ENCODE measurements at places on chromosomes 2 and 18.

DNA sequence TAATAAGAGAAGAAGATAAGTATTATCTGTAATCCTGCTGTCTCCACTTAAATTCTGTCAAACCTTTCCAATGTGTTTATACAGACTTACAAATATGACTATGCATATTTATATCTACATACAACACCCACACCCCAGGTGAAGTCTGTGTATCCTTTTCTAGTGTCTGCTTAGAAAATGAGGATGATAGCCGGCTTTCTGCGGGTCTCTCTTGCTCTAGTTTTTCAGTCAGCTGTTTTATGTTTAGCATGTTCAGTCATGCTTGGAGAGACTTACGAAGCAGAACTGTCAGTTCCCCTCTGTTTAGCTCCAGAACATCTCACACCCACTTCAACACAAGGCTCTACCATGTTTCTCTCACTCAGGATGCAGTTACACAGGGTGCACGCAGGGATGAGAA, 137.3 kb upstream of the NFATC1 start:
- DNase-seq, result no peak

- no peak for DNase-seq
Measured at GRCh38 chr18:11046140-11046539, 103.2 kb downstream of the PIEZO2 start.

- no peak for DNase-seq
Measured at GRCh38 chr2:215567504-215567903, 131.6 kb upstream of the FN1 start.

- no peak for DNase-seq
Measured at GRCh38 chr2:235088496-235088921, 136.7 kb downstream of the SH3BP4 start.

DNA sequence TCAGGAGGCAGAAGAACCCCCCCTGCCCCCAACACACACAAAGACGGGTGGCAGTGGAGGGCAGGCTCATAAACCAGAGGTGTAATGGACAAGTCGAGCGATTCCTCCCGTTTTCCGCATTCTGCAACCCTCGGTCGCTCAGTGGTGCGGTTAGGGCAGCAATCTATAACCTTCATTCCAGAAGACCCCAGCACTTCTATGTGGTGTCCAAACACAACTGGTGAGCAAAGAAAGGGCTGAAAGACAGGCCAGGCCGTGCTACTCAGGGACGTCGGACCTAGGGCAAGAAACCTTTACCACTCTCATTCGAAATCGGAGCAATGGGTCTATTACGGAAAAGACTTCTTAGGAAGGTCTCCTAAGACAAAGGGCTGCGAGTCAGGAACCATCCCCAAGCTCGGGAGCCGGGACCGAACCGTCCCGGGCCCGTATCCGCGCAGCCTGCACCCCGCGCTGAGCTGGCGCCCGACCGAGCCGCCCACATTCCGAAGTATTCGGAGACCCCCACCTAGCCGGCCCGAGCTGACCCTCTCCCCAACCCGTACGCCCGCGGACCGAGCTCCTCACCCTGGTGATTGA, 568 bp downstream of the ARL5A start:
- DNase-seq, result peak; percentile 65

DNA sequence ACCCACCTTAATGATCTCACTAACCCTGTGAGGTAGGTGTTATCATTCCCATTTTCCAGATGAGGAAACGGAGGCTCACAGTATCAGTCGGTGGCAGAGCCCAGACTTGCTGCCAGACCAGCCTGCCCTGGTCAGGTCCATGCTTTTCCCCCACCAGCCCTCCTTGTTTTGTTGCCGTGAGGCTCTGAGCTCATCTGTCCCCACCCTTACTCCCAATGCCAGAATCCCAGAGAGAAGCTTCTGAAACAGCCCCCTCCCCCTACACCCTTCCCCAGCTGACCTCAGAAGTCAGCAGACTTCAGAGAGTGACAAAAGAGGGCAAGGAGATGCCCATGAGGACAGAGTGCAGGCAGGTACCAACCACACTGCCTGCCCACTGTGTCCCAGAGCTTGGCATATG, 20.8 kb upstream of the TNS1 start:
- DNase-seq, result peak; percentile 10

DNA sequence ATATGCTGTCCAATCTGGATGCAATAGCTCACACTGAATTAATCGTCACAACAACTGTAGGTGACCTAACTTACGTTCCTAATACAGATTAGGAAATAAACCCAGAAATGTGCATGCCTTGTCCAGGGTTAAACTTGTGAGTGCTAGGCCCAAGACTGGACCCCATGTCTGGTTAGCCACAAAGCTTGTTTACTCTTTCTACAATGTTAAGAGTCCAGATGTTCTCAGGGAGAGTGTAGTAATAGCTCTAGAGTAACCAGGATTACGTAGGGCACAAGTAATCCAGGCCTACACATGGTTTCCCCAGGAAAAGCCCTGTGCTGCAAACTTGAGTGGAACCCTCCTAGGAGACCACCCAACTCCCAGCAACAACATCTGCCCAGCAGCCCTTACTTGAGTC, 26.2 kb downstream of the TRIB2 start:
- no peak for DNase-seq

DNA sequence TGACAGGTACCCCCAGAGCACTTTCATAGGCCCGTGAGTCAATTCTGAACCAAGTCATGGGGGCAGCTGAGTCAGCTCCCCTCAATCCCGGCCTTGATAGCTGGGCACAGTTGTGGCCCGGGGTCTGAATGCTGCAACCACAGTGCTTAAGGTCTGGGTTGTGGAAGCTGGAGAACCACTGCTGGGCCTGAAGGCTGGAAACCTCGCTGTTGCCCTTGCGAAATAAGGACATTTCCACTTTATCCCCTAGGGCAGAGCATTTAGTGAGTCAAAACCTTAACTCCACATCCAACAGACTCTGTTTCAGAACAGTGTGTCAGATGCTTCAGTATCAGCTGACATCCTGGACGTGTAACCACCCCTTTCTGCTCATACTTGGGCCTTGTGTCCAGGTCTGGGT, 58.6 kb downstream of the SP110 start:
- no peak for DNase-seq

- no peak for DNase-seq
Measured at GRCh38 chr2:232941400-232941799, 71.3 kb downstream of the SNORC start.

- no peak for DNase-seq
Measured at GRCh38 chr18:3139406-3139805, 80.4 kb downstream of the MYOM1 start.

DNA sequence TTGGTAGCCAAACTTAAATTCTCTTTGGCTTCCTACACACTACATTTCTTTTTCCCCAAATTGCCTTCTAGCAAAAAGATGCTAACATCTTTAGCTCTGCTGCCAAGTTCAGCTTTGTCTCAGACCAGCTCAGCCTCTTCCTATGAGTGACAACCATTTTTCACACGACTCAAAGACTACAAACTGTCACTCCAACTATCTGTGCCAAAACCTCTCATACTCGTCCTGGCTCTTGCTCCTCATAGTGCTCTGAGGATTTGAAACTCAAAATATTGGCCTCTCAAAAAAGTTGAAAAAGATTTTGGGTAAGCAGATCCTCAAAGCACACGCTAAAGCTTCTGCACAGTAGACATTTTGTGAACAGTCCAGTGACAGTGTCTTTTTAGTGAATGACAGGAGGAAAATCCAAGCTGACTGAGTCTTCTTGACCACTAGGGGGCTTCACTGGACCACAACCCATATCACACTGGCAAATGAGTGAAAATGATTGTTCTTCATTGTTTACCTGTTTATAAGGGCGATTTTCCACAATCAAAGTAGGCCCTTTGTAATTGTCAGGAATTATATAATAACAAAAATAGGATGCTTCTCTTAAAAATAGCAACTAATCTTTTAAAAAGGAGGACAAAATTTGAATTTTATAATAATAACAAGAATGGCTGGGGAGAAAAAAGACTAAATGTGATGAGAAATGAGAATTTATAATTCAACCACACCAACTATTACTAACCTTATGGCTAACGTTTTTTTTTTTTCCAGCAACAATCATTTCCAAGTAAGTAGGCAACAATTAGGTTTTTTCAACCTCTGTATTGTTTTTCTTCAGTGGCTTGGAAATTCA, 85.5 kb upstream of the PGAP1 start:
- no peak for DNase-seq

GRCh38 chr2:208820014-208820688, 413.6 kb downstream of the PTH2R start:
- no peak for DNase-seq

- no peak for DNase-seq
Measured at GRCh38 chr18:28175930-28176697, 816 bp downstream of the CDH2 start.

- peak; percentile 83 for DNase-seq
Measured at GRCh38 chr2:47269316-47270232, 114.5 kb upstream of the STPG4 start.

- DNase-seq, result no peak
Measured at GRCh38 chr2:57906152-57906732, 140.4 kb upstream of the VRK2 start.

DNA sequence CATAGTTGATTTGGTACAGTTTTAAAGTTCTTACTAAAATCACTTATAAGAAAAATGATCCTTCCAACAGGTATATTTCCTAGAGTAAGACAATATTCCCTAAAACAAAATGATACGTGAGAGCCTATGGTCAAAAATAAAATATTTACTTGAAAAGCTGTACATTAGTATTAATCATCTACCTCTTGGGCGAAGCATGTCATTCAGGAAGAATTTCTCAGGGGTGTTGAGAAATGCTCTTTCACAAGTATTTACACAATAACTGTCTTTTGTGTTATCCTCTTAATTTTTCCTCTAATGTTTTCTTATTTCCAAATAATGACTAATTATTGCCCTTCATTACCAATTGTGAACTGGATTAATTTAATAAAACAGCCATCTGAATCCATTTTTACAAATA, 466.3 kb downstream of the SATB2 start:
- no peak for DNase-seq

All from tibial artery (tissue), 4 donors.